Airway epithelial cell (primary cell): ENCODE measurements at places on chromosomes 7 and 10. TPM values are rescaled to one million over a fixed set of nuclear protein-coding genes. Genes with fewer than 3 reads are reported as not detected.

The ADAM22 gene
- total RNA-seq, result 0.05 and 0.07 TPM in 2 replicates

The ELFN1 gene
- total RNA-seq, result 0.07 and 0.14 TPM in 2 replicates

The C10orf143 gene
- 0.60 and 0.71 TPM in 2 replicates for total RNA-seq

The GPR15LG gene
- 44.5 and 87.7 TPM in 2 replicates for total RNA-seq

The UTF1 gene
- not detected in 2 replicates for total RNA-seq

The HYAL4 gene
- total RNA-seq, result 0.21 and 0.23 TPM in 2 replicates

The ZMIZ1 gene
- 13.2 and 22.9 TPM in 2 replicates for total RNA-seq

The DNAH11 gene
- 0.23 and 1.3 TPM in 2 replicates for total RNA-seq

The PSAP gene
- total RNA-seq, result 482 and 505 TPM in 2 replicates

The EPDR1 gene
- 3.3 and 3.9 TPM in 2 replicates for total RNA-seq

The HOXA5 gene
- total RNA-seq, result not detected in 2 replicates

The CAMK2B gene
- 0.14 TPM in 1 of 2 replicates, not detected in the other for total RNA-seq

The RTKN2 gene
- total RNA-seq, result 0.74 and 0.85 TPM in 2 replicates

The PNLIP gene
- not detected in 2 replicates for total RNA-seq

The CFAP43 gene
- 0.09 and 0.21 TPM in 2 replicates for total RNA-seq

The AKR1C1 gene
- total RNA-seq, result 49.7 and 63.3 TPM in 2 replicates

The ALKBH4 gene
- total RNA-seq, result 11.8 and 14.9 TPM in 2 replicates
